Large intestine (tissue), 12 donors: ENCODE measurements at places on chromosomes 16 and 17.

GRCh38 chr17:70078549-70078948 lies 3.5 kb downstream of the KCNJ16 start:
- DNase-seq: no peak

DNA sequence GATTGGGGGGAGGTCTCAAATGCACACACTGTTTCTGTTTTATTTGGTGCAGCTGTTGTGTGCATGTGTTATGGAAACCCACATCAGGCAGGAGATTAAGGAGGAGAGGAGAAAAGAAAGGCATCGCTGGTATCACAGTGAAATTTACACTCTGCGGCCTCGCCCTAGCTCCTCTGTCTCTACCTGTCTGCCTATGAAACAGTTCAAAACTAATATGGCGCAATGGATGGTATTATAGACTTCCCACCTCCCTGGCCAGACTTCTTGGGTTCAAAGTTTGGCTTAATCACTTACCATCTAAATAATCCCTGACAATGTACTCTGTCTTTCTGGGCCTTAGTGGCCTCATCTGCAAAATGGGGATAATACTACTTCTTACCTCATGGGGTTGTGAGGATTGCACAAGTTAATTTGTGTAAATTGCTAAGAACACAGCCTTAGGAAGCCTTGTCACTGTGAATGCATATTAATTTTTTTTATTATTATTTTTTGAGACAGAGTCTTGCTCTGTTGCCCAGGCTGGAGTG lies 1.4 kb upstream of the ABCC1 start:
- no peak for DNase-seq

DNA sequence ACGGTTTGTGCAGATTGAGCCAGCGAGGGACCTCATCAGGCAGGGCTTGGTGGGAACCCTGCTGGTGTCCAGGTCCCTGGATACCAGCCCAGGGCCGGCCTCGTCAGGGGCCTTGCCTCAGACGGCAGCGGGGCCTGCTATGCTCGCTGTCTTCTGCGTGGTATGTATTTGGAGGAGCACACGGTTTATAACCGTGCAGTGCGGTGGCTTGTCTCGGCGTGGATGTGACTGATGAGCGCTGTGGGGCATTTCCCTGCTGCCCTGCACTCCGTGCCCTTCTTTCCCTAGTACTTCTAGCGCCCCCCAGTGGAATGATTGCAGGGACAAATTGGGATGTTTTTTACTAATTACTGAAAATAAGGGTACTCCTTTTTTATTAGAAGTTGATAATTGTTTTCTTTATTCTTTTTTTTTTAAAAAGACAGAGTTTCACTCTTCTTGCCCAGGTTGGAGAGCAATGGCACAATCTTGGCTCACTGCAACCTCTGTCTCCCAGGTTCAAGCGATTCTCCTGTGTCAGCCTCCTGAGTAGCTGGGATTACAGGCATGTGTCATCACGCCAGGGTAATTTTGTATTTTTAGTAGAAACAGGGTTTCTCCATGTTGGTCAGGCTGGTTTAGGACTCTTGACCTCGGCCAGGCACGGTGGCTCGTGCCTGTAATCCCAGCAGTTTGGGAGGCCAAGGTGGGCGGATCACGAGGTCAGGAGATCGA lies 15.3 kb downstream of the TBCD start:
- DNase-seq: no peak

- no peak for DNase-seq
Observed at GRCh38 chr16:85878875-85879274, 20.1 kb upstream of the IRF8 start.

DNA sequence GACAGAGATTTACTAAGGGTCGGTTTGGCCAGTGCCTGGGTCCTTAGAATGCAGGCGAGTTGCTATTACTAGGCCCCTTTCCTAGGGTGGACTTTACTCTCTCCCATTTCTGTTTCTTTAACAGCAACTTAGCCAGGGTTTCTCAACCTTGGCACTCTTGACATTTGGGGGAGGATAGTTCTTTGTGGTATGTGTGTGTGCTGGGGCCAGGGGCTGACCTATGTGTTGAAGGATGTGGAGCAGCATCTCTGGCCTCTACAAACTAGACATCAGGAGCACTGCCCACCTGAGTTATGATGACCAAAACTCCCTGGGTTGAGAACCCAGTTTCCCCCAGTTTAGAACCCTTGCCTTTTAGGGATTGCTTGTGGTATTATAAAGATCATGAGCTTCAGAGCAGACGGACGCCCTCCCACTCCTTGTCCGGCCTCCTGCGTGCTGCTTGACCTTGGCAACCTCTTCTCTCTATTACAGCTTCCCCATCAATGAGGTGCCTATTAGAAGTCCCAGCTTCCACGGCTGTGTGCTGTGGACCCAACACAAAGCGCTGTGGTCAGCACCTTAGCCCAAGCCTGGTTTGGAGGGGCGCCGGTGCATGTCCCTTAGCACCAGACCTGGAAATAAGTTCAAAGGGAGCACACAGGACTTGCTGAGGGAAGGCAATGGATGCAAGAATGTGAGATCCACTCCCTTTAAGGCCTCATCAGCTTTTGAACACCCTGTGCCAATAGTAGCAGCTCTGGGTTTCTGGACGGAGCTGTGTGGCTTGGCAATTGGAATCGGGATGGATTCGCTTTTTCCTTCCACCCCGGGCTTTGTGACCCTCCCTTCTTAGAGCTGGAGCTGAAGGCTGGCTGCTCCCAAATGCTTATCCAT lies 239.2 kb upstream of the MAF start:
- no peak for DNase-seq

GRCh38 chr17:58083491-58084316 lies 485 bp downstream of the DYNLL2 start:
- DNase-seq: peak; percentile 82

GRCh38 chr16:52741351-52741750 lies 194.4 kb upstream of the TOX3 start:
- DNase-seq: no peak

- no peak for DNase-seq
Observed at GRCh38 chr16:59192551-59193199, 458.6 kb upstream of the GOT2 start.

- DNase-seq: no peak
Observed at GRCh38 chr17:38750044-38750311, 1.8 kb upstream of the PCGF2 start.

DNA sequence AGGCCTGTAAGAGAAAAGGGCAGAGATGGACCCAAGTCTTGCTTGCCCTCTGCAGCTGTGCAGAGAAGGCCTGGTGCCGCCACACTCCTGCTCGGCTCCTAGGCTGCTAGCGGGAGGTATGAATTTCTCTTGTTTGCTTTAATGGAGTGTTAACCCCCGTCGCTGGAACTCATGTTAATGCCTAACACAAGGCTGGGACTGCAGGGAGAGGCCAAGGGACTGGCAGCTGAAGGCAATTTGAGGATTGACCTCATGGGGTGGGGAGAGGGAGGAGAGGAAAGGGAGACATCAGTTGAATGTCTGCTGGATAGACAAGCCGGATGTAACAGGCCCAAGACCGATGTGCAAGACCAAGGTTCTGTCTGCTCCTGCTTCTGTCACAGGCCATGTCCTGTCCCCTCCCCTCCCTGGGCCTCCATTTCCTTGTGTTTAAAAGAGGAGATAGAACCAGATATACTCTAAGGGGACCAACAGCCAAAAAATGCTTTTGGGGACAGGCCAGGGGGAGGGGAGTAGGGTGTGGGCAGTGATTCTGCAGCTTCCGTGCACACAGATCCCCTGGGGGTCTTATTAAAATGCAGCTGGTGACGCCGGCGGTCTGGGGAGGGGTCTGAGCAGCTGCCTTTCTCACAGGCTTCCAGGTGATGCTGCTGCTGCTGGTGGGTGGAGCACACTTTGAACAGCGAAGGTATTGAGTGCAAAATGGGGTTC lies 46.7 kb upstream of the TBX2 start:
- no peak for DNase-seq

- no peak for DNase-seq
Observed at GRCh38 chr17:42889809-42890208, 10.8 kb upstream of the G6PC1 start.

DNA sequence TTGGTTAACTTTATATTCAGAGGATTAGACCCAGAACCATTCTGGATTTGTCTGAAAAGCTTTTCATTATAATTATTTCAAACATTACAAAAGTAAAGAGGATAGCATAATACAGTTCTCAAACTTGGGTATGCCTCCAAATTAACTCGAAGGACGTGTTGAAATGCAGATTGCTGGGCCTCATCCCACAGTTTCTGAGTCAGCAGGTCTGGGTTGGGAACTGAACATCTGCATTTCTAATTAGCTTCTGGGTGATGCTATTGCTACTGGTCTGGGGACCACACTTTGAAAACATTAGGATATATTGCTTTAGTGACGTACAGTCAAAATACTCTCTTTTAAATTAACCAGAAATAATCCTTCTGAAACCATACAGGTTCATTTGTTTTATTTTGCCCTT lies 10.0 kb downstream of the TPPP3 start:
- DNase-seq: no peak

DNA sequence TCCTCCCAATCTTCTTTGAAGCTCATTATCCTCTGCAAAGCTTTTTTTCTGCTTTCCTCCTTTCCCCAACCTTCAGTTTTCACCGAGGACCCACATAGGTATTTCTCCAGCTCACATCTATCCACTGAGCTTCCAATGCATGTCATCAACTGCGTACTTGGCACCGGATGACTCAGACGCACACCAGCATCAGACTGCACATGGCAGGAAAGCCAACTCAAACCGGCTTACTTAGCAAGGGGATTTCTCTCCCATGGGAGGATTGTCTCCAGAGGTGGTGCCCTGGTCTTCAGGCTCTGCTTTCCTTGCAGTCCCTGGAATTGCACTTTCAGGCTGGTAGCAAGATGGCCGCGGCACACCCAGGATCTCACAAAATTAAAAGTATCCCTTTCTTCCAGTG lies 1.7 kb upstream of the AKTIP start:
- no peak for DNase-seq

GRCh38 chr17:16313139-16314090 lies 39.9 kb downstream of the CENPV start:
- peak; percentile 90 for DNase-seq

DNA sequence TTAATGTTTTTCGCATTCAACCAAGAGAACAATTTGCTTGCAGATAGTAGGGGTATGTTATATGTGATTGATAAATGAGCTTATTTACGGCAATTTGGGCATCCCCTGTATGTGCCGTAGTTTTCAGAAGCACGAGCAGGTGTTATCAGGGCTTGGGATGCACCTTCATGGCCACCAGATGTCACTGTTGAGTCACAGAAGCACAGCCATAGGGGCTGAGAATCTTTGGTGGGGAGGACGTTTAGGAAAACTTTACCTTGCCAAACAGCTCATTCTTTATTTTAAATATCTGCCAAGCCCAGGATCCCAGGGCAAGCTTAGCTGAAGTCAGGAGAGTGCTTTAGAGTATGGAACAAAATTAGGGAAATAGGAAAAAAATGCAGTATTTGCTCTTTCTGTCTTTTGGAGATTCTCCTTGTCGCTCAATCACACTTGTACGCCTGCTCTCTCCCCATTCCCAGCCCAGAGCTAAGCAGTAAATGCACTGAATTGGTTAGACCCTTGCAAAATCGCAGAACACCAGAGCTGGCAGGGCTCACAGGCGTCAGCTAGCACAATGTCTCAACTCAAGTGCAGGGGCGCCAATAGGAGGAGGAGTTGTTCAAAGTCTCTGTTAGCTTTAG lies 93.6 kb upstream of the MPHOSPH6 start:
- DNase-seq: peak; percentile 36

DNA sequence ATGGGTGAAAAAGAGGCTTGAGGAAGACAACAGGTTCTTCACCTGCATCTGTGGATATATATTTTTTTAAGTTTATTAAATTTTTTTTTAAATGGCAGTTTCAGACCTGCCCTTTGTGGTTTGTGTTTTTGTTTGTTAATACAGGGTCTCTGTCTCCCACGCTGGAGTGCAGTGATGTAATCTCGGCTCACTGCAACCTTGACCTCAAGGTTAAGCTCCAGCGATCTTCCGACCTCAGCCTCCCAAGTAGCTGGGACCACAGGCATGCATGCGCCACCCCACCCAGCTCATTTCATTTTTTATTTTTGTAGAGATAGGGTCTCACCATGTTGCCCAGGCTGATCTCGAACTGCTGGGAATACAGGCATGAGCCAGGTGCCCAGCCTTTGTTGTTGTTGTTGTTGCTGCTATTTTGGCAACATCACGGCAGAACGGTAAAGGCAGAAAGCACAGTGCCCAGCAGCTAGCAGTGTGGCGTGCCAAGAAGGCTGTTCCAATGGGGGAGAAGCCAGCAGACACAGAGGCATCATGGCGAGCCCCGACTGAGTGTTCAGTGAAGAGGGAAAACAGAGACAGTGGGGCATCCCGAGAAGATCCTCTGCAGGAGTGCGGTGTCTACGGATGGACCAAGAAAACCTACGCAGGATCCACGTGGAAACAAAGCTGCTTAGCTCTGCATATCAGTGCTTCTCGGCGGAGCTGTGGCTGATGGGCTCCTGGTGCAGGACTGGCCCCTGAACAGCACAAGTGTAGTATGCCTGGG lies 19.6 kb downstream of the TMC6 start:
- no peak for DNase-seq

DNA sequence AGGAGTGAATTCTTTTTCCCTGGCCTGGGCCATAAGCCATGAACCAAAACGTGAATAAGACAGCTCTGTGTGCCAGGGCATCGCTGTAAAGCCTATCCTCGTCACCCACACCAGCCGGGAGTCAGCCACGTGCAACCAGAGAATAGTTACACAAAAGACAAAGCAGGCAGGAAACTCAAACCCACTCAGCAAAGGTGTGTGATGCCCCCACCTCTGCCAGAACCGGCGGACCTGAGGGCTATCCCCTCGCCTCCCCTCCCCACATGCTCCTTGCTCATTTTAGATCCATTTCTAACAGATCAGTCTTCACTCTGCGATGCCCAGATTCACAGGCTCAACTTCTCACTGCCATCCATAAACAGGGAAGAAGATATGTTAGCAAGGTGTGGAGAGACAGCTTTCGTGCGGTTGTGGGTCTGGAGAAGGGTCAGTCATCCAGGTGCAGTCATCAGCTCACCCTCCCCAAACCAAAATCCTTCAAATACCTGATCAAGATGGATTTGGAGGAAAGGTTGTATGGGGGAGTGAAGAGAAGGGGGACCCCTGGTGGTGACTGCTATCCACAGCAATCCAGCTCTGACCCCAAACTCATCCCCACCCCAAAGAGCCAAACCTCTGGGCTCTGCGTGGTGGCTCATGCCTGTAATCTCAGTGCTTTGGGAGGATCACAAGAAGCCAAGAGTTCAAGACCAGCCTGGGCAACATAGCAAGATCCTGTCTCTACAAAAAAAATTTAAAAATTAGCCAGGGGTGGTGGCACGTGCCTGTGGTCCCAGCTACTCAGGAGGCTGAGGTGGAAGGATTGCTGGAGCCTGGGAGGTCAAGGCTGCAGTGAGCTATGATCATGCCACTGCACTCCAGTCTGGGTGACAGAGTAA lies 219.2 kb downstream of the C16orf78 start:
- DNase-seq: no peak

GRCh38 chr16:17603626-17604025 lies 132.9 kb upstream of the XYLT1 start:
- no peak for DNase-seq

DNA sequence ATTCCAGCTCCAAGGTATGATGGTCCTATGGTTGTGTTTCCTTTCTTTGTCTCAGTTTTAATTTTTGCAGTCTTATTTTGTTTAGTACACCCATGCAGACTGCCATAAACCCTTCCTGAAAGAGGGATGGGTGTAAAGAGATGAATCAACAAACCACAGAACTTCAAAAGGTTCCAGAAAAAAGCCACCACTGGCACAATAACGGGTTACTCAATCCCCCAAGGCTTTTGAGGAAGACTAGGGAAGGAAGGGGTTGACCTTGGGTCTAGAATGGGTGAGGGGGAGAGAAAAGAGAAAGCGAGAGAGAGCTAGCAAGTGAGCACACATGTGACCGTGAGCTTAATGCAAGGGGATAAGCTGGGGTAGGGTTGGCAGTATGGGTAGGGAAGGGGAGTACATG lies 168.1 kb downstream of the XYLT1 start:
- no peak for DNase-seq

- no peak for DNase-seq
Observed at GRCh38 chr17:12316021-12316420, 295.3 kb downstream of the MAP2K4 start.
